NCI-H1092 treated with DMSO at 0.1 percent for 48 hours (cell line): ENCODE measurements at places on chromosomes 3 and 15.
A peak's percentile ranks its signal among the peaks of the same experiment; 100 is the strongest.

DNA sequence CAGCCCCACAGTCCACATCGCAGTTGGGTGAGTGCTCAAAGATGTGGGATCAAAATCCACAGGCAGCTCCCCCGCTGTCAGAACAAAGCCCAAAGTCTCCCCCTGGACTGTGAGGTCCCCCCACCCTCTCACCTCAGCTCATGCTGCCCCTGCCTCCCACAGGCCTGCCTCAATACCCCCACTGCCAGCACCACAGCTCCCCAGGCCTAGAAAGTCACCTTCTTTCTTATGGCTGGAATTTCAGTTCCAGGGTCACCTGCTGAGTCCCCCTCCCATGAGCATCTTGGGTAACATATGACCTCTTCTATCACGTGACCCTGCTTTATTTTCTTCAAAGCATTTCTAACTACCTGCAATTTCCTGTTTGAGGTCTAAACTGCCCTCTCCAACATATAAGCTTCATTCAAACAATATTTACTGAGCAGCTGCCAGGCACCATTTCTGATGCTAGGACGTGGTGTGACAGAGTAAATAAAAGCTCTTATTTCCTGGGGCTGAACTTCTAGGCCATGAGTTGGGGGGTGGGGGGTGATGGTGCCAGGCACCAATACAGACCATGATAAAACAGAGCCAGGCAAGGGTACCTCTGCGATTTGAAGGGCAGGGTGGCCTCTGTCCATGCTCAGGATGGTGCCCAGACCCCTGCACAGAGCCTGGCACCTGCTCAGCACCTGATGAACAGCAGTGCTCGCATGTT is 2.4 kb upstream of the TMEM89 start:
- peak; percentile 84 for DNase-seq

DNA sequence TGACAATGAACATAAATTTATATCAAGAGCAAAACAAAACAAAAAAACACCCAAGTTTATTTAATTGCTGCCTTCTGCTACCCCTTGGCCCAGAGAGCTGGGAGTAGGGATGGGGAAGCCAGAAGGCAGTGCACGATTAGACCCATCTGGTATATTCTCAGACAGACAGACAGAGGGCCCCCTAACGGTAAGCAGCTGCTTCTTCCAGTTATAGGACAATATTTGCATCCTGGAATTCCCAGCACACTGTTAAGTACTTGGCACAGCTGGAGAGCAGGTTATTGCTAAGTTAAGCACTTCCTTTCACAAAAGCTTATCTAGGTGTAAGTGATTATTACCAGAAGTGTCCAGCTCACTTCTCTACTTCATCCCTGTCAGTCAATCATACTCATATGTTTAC is 39.3 kb downstream of the C2CD4B start:
- DNase-seq: peak; percentile 14

DNA sequence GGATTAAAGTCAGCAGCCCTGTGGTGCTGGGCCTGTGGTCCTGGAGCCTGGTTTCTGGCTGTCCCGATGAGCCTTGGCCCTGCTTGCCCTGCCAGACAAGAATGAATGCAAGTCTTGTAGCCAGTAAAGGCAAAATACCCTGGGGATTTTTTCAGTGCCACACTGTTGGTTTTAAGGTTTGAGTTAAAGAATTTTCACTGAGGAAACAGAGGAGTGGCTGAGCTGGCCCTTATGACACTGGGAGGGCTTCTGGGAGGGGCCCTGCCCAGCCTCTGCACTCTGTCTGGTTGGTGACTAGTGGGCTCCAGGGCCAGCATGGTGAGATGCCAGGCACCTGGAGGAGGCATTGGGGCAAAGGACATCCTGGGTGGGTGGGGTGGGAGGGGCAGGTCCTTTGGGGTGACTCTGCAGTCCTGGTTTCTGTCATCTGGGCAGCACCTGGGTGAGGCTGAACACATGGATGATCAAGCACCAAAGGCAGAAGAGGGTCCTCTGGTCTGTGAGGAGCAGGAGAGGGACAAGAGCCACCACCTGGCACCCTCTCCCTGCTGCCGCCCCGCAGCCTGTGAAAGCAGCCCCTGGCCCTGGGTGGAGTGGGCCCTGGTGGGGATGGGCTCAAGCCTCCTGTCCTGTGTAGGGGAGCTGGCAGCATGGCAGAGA is 12.5 kb upstream of the PLA2G4E start:
- no peak for DNase-seq

GRCh38 chr3:50189274-50189673 is 2.1 kb upstream of the GNAT1 start:
- DNase-seq: peak; percentile 32

GRCh38 chr3:10017636-10018292 is 8.5 kb upstream of the FANCD2 start:
- no peak for DNase-seq

GRCh38 chr3:127093312-127093711 is 99.6 kb upstream of the PRR23E start:
- no peak for DNase-seq

- no peak for DNase-seq
Measured at GRCh38 chr15:91319371-91320059, 219.5 kb downstream of the SV2B start.

DNA sequence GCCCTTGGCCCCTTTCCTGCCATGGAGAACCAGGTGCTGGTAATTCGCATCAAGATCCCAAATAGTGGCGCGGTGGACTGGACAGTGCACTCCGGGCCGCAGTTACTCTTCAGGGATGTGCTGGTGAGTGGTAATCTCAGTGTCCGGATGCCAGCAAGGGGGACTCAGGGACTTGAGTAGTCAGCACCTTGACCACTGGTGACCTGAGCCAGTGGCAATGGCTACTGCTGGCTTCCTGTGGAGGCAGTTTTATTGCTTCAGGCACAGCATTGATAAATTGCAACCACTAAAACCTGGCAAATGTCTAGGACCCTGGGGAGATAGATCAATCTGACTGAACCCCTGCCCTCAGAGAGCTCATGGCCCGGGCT is 830 bp downstream of the MAP2K5 start:
- no peak for DNase-seq

GRCh38 chr15:29773816-29774215 is 48.5 kb downstream of the TJP1 start:
- DNase-seq: no peak

DNA sequence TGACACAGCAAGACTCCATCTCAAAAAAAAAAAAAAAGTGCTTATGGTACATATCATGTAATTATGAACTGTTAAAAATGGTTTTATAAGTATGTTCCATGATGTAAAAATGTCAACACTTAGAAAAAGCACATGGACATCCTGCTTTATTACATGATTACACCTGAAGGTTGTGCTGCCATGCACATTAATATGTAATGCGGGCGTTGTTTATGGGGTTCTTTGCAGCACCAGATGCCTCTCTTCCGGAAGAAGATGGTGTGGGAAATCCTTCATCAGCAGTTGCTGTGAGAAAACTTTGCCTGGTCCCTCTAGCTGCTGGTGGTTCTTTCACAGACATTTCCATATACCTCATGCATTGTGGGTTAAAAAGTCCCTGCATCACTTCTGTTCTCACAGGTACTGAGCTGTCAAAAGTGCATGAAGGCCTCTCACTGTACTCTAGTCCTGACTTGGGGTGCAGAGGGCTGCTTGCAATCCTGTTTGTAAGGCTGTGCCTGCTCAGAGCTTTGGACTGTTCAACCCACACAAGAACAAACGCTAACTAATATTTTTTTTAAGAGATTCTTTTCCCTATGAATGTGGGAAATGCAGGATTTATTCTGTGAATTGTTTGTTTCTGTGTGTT is 43.6 kb downstream of the SENP2 start:
- DNase-seq: no peak

DNA sequence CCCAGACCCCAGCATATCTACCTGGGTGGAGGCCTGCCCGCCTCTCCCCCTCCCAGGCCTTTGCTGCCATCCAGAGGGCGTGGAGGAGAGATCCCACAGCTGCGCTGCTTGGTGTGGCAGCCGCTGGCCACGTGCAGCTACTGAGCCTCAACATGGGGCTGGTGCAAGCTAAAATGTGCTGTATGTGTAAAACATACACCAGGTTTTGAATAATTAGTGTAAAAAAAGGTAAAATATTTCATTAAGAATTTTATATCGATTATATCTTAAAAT is 95.8 kb downstream of the SEC22A start:
- no peak for DNase-seq

- DNase-seq: no peak
Measured at GRCh38 chr15:78353093-78353492, 12.9 kb downstream of the CRABP1 start.

DNA sequence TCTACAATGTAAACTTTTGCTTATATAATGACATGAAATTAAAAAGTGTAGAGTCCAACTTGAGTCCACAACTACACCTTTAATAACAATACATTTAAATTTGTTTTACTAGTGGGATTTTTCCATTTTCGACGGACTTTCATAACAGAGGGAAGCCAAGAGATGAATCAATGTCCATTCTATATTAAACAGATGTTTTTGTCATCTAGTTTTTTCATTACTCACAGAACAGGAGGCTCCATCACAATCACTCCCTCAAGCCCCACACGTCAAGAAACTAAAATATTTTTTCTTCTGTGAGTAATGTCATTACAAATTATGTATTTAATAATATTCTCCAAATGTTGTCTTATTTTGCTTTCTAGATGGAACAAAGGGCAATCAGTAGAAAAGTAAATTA is 932.9 kb downstream of the ROBO1 start:
- no peak for DNase-seq

GRCh38 chr15:101058735-101059134 is 139.6 kb downstream of the LRRK1 start:
- DNase-seq: no peak

- no peak for DNase-seq
Measured at GRCh38 chr3:7410782-7411181, 549.9 kb downstream of the GRM7 start.

- DNase-seq: no peak
Measured at GRCh38 chr3:128231606-128232005, 78.3 kb downstream of the EEFSEC start.

DNA sequence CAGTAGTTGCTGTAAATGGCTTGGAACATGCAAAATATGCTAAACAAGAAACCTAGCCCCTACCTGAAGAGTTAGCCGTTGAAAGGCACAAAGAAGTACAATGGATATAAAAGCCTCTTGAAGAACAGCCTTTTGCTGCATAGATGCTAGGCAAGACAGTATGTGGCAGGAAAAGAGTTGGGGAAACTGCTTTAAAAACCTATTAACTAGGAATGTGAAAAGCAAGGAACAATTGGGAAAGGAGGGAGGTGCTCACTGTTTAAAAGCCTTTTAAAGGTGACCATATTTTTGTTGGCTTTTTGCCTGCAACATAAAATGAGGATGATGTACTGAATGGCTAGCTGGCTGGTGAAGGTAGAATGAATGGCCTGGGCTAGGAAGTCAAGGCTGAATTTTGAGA is 24.5 kb upstream of the SOX2 start:
- no peak for DNase-seq
